ENCODE measurements at places on chromosomes 6 and 20. TPM values are rescaled to one million over a fixed set of nuclear protein-coding genes. Genes with fewer than 3 reads are reported as not detected.

DNA sequence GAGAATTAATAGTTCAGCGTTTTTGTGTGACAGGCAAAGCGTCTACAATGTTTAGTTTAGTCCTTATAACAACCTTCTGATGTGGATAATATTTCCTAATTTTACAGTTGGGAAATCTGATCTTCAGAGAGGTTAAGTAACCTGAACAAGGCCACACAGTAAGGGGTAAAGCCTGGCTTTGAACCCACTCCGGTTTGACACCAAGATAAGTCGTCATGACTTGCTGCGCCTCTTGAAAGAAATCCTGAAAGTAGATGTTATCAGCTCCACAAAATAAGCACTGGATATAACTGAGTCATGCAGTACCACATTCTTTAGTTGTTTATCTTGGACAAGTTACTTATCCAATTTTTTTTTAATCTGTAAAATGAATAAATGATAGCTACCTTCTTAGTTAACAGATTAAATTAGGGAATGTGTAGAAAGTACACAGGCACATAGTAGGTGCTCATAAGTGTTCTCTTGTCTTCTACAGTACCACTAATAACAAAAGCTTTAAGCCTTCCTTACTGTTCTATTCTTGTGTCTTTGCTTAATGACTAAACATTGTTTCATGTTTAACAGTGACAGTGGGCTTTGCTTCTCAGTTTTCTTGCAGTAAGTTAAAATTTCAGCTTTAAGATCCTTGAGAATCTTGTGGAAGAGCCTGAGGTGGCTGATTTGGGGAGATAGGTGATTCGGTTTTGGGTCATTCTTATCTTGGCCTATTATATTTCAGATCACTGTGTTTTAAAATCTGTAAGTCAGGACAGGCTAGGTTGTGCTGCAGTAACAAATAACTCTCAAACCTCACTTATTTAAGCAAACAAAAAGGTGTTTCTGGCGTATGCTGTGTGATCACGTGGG, 2.1 kb downstream of the HIVEP1 start:
- peak; percentile 58 for DNase-seq

- DNase-seq = peak; percentile 53
Measured at GRCh38 chr6:139364302-139364981, 10.0 kb downstream of the CITED2 start.

SLA2 gene
- total RNA-seq = not detected

- no peak for DNase-seq
Measured at GRCh38 chr20:33013701-33014326, 6.3 kb downstream of the BPIFB2 start.

Measured in MCF 10A (cell line).